ENCODE measurements at places on chromosomes 6 and 20. TPM values are rescaled to one million over a fixed set of nuclear protein-coding genes. Genes with fewer than 3 reads are reported as not detected.

- DNase-seq, result no peak
These were observed 170.3 kb upstream of the PDE7B start for GRCh38 chr6:135680964-135681913.

GRCh38 chr20:44856442-44856841, 29.1 kb upstream of the YWHAB start:
- DNase-seq, result no peak

GRCh38 chr20:5172167-5172601, 45.4 kb downstream of the CDS2 start:
- DNase-seq, result no peak

- no peak for DNase-seq
These were observed 2.7 kb downstream of the PCMTD2 start for GRCh38 chr20:64258071-64258823.

DNA sequence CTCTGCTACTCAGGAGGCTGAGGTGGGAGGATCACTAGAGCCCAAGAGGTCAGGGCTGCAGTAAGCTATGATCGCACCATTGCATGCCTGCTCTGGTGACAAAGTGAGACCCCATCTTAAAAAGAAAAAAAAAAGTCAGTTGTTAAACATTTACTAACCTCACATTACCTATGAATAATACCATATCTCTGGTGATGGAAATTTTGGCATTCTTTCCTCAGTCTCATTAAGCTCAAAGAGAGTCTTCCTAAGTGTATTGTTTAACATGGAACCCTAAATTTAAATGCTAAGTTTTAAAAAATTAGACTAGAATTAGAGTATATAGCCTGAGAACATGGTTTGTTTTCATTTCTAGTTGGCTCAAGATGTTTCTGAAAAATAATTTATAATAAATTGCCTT, 11.3 kb upstream of the BFSP1 start:
- DNase-seq, result no peak

Gene ZSCAN12
- 5.5 TPM for total RNA-seq

Gene ZGPAT
- total RNA-seq, result 27.2 TPM

Gene RIMS1
- total RNA-seq, result 3.8 TPM

Gene SLC18B1
- 8.1 TPM for total RNA-seq

Measured in lower lobe of right lung (tissue), 2 donors.